ENCODE measurements at places on chromosomes 5 and 9. TPM values are rescaled to one million over a fixed set of nuclear protein-coding genes. Genes with fewer than 3 reads are reported as not detected.
A peak's percentile ranks its signal among the peaks of the same experiment; 100 is the strongest.

DNA sequence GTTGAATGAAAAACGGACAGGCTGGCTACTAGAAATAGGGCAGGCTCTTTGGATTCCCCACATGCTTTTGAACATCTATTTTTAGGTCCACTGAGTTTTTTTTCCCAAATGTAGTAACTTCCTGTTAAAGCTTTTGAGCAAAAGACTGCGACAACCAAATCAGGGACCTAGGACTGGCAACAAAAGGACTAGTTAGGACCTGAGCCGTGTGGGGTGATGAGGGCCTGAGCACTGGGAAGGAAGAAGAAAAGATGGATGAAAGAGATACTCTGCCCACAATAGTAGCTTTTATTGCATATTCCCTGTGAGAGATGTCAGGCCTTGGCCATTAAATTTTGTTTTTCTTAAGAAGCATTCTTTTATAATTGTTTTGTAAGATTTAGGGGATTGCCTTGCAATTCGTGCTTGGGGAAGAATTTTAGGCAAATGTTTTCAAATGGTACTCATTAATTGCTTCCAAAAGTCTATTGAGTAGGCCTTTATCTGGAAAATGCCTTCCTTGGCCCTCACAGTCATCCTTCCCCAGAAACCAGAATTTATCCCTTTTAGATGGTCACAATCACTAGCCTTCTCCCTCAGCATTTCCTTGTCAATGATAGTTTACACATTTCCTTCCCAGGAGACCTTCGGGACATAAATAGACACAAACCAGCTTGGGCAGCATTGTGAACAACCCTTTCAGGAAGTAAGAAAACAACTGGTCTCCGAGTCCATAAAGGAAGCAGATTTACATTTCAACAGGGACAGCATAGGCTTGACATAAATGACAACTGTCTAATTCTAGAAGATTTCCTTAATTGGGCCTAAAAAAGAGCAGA lies 166.5 kb downstream of the RMI1 start:
- peaks cover 82% of the 10 kb centered on the region for H3K27me3 ChIP-seq
- DNase-seq: no peak
- H3K4me1 ChIP-seq: peaks cover 21% of the 10 kb centered on the region

- no peaks in the 10 kb centered on the region for H3K36me3 ChIP-seq
- H3K4me1 ChIP-seq: peaks cover 15% of the 10 kb centered on the region
- peaks cover 58% of the 10 kb centered on the region for H3K27me3 ChIP-seq
- peak; percentile 80 for DNase-seq
- H3K4me3 ChIP-seq: peak within 1 kb of the TSS; percentile 84
These were observed at the start of gene GLIPR2 for GRCh38 chr9:36136272-36136893. Gene GLIPR2, plus strand, starts transcription at chr9:36136733. Its CDS starts 46 bp downstream, at chr9:36136779.

DNA sequence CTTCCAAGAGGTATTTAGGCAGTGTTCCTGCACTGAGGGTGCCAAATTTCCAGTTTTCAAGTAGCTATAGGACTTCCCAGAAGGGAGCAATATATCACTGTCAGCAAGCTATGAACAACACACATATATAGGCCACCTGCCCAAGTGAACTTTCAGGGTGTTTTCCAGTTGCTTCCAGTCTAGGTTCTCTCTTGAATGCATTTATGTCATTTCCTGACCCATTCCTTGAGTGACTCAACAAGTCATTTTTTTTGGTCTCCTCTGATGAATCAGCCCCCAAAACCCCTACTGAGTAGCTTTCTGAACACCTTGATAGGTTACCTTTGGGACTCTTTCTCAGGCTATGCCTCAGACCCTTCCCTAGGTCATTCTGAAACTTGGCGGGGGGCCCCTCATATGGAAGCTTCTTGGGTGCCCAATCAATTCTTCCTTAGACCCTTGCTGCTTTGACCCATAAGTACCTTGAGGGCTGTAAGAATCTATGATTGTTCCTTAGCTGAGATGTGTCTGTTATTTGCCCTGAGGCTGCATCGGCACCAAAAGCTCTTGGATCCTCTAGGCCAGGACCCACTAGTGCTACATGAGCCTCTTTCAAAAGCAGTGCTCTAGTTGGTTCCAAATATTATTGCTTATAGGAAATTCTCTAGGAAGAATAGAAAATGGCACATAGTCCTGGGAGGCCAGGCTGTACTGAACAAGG lies 12.4 kb downstream of the DNAJB5 start:
- no peak overlapping the region for H3K27ac ChIP-seq
- no peaks in the 10 kb centered on the region for H3K27me3 ChIP-seq
- H3K36me3 ChIP-seq: no peaks in the 10 kb centered on the region
- H3K4me3 ChIP-seq: no peak overlapping the region

DNA sequence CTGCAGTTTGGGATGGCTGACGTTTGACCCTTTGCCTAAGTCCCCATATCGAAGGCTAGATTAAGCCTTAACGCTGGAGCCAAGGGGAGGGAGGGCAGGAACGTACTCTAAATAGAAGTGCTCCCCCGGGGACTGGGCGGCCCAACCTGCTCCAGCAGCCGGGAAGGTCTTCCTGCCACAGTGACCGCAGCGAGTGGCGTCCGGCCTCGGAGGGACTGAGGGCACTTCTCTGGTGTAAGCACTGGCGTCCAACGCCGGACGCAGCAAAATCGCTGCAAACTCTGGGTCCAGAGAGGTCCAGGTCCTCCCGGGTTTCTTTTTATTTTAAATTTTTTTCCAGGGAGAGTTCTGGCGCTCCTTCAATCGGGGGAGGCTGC lies 505 bp upstream of the ACER2 start:
- DNase-seq: no peak
- H3K4me3 ChIP-seq: peak overlapping the region; percentile 67
- H3K27ac ChIP-seq: no peak overlapping the region
- peaks cover 7% of the 10 kb centered on the region for H3K4me1 ChIP-seq

- no peak for DNase-seq
- H3K4me3 ChIP-seq: no peak overlapping the region
- H3K4me1 ChIP-seq: peaks cover 7% of the 10 kb centered on the region
These were observed 3.1 kb upstream of the STOM start for GRCh38 chr9:121373011-121373729.

GRCh38 chr5:112635771-112636731 lies 101.6 kb upstream of the APC start:
- H3K27ac ChIP-seq: no peak overlapping the region
- no peak for DNase-seq
- no peaks in the 10 kb centered on the region for H3K27me3 ChIP-seq
- no peaks in the 10 kb centered on the region for H3K36me3 ChIP-seq

DNA sequence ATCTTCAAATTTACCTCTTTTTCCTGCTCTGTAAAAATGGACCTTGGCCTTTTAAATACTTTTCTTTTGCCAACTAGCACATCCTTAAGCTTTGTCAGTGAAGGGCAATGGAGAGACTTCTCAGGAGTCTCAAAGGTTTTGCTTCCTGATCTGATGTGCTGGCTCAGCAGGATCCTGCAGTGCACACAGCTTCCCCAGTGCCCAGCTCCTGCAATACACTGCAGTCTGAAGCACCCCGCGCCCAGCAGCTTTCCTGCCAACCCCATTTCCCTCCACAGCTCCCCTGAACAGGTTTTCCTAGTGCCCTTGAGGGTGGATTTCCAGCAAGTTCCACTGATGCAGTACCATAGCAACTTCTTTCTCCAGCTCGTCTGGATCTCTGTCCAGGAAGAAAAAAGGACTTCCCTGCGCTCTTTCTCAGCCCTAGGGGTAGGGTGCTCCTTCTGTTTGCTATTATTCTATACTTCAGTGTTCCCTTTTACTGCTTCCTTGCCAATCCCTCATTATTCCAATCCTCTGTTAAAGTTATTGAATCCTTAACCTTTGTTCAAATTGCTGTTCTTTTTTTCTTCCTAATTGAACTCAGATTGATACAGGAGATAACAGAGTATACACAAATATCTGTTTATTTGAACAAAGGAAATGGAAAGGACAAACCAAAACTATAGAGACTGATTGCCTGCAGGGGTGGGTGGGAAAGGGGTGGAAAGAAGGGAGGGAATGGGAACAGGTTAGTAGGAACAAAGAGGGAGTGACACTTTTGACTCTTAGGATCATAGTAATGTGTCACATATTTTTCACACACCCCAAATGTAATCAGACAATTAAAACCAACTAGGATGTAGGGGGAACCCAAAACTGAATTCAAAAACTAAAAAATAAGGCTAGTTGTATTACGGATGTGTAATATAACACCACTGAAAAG lies 8.5 kb downstream of the SNAPC3 start:
- no peak overlapping the region for H3K4me3 ChIP-seq
- H3K27me3 ChIP-seq: no peaks in the 10 kb centered on the region
- peaks cover 7% of the 10 kb centered on the region for H3K4me1 ChIP-seq
- H3K36me3 ChIP-seq: peaks cover 34% of the 10 kb centered on the region
- DNase-seq: peak; percentile 9

- H3K36me3 ChIP-seq: no peaks in the 10 kb centered on the region
- no peaks in the 10 kb centered on the region for H3K4me1 ChIP-seq
- H3K4me3 ChIP-seq: no peak overlapping the region
- DNase-seq: no peak
- no peaks in the 10 kb centered on the region for H3K27me3 ChIP-seq
These were observed 64.2 kb upstream of the GPR151 start for GRCh38 chr5:146580237-146580636.

DNA sequence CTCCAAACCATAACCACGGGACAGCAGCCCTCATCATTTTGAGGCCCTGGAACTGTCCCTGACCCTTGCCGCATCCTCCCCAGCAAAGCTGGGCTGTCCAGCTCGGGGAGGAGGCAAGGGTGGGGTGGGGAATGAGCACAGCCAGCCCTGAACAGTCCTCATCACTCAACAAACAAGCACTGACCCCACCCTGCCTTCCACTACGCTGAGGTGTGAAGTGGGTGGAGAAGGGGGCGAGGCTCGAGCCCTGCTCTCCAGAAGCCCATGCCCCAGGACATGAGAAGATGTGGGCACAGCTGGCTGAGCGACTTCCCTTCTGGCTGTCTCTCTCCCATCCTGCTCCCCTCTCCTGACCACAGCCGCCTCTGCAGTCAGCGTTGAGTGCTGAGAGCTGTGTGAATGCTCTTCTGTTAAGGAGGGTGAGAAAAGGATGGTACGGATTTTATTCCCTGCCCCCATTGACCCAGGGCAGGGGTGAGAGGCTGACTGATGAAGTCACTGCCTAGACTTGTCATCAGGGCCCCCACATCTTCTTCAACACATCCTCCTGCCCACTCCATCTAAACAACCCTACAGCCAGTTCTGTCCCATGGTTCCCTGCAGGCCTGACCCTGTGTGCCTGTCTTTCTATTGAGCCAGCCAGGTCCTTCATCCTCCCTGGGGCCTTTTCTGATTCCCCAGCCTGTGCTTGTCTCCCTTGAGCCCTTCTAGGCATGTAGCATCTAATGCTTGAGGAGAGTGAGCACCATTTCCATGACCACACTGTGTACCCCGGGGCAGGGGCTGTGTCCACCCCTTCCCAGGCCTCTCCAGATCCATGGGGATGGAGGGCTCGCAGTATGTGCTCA lies 276.0 kb downstream of the FSTL4 start:
- no peak for DNase-seq
- no peaks in the 10 kb centered on the region for H3K36me3 ChIP-seq
- H3K4me1 ChIP-seq: peaks cover 8% of the 10 kb centered on the region
- no peak overlapping the region for H3K27ac ChIP-seq
- H3K27me3 ChIP-seq: no peaks in the 10 kb centered on the region

- no peak overlapping the region for H3K27ac ChIP-seq
- no peak overlapping the region for H3K4me3 ChIP-seq
- H3K27me3 ChIP-seq: no peaks in the 10 kb centered on the region
- no peaks in the 10 kb centered on the region for H3K4me1 ChIP-seq
- DNase-seq: no peak
- H3K36me3 ChIP-seq: no peaks in the 10 kb centered on the region
These were observed 123.1 kb downstream of the NPR3 start for GRCh38 chr5:32834251-32834650.

DNA sequence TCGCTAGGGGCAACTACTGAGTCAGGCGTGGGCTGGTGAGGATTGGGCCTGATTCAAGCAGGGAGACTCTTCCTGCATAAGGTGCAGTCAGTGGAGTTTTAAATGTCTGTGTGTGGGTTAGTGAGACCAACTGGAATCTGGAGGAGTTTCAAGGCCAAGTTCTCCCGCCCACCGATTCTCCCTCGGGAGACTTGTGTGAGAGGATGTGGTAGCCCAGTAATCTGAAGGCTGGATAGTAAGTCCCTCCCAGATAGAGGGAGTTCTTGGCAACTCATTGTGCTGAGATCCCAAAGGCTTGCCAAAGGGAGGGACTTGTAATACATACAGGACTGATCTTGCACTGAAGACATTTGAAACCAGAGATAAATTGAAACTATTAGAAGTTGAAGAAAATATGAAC lies 51.8 kb downstream of the WDR36 start:
- H3K27ac ChIP-seq: no peak overlapping the region
- no peak for DNase-seq
- no peaks in the 10 kb centered on the region for H3K36me3 ChIP-seq
- no peaks in the 10 kb centered on the region for H3K4me1 ChIP-seq

GRCh38 chr5:113115061-113115460 lies 138.5 kb downstream of the DCP2 start:
- H3K27ac ChIP-seq: no peak overlapping the region
- H3K4me1 ChIP-seq: no peaks in the 10 kb centered on the region
- H3K36me3 ChIP-seq: no peaks in the 10 kb centered on the region
- no peak for DNase-seq

DNA sequence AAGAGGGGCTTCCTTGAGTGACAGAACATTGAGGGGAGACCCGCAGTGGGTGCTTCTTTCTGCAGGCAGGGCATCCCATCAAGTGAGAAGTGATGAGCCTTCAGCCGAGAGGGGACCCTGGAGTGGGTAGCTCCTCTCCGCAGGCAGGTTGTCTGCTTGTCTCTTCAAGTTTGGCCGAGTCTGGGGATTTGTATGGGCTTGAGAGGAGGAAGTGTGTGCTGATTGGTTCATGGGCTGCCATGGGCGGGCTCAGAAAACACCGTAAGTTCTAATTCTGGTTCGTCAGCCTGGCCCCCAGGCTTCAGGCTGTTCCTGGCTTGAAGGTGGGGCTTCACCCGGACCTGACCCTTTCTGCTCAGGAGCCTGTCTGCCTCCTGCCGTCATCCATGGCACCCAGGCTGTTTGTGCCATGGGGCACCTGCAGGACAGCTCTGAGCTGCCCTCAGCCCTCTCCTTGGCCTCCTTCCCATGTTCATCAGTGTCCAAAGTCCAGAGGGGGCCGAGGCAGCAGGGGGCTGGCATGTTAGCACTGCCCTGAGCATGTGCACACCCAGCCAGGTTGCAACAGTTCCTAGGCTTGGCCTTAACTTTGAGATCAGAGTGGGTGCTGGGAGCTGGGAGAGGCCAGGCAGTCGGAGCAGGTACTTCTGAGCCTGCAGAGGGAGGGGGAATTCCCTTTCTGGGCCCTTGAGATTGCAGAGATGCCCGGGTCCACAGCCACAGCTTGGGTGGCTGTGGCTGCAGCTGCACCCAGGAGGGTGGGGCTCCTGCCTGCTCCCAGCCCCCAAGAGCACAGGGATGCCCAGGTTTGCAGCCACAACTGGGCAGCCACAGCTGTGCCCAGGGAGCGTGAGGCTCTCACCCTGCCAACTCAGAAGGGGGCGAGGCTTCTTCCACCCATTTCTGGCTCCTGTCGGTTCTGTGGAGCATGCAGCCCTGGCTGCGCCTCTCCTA lies 13.5 kb upstream of the DHFR start:
- no peaks in the 10 kb centered on the region for H3K36me3 ChIP-seq
- H3K4me1 ChIP-seq: no peaks in the 10 kb centered on the region

GRCh38 chr5:133108481-133108921 lies 56.7 kb downstream of the HSPA4 start:
- no peaks in the 10 kb centered on the region for H3K27me3 ChIP-seq
- H3K27ac ChIP-seq: no peak overlapping the region
- DNase-seq: no peak

The CBY3 gene
- not detected for total RNA-seq

The MLANA gene
- total RNA-seq: not detected

The PTGES gene
- 2.9 TPM for total RNA-seq

The DMGDH gene
- 1.4 TPM for total RNA-seq

The C7 gene
- total RNA-seq: not detected

The HAND1 gene
- not detected for total RNA-seq

The ABCA1 gene
- total RNA-seq: 32.4 TPM

The GPR150 gene
- 0.12 TPM for total RNA-seq

The IL3 gene
- not detected for total RNA-seq

The LIX1 gene
- 164 TPM for total RNA-seq

Measured in neural progenitor cell (in vitro differentiated cells).